Activated naive CD4-positive, alpha-beta T cell treated with anti-CD3 and anti-CD28 coated beads for 36 hours (primary cell): ENCODE measurements at places on chromosomes 13 and 19. TPM values are rescaled to one million over a fixed set of nuclear protein-coding genes. Genes with fewer than 3 reads are reported as not detected.
A peak's percentile ranks its signal among the peaks of the same experiment; 100 is the strongest.

LGALS7 gene
- total RNA-seq, result not detected

NANOS3 gene
- 0.55 TPM for total RNA-seq

DNA sequence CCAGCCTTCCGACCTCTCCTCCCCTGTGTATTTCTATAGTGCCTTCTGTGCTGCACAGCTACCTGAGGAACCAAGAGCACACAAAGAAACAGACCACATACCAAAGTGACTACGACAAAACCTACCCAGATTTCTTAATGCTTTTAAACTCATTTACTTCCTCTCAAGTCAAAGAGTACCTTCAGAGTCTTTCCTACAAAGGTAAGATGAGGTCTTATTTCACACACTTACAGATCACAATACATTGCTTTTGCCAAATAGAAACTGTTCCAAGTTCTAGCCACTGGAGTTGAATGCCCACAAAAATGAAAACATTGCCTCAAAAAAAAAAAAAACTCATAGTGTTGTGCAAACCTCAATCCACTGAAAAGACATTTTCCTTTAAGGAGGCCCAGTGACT lies 36.4 kb downstream of the TEX26 start:
- no peak for DNase-seq

GRCh38 chr19:58350871-58351557 lies 2.3 kb downstream of the A1BG start:
- no peak for DNase-seq

GRCh38 chr19:46761418-46761831 lies 15.2 kb upstream of the STRN4 start:
- no peak for DNase-seq

- DNase-seq, result no peak
These were observed 142.0 kb downstream of the DLEU7 start for GRCh38 chr13:50701469-50701868.

NDUFS7 gene
- 148 TPM for total RNA-seq

UBE2L5 gene
- total RNA-seq, result not detected

NKPD1 gene
- not detected for total RNA-seq

- DNase-seq, result no peak
These were observed 255.9 kb upstream of the STARD13 start for GRCh38 chr13:33541456-33541855.

NFIX gene
- 6.4 TPM for total RNA-seq

DNA sequence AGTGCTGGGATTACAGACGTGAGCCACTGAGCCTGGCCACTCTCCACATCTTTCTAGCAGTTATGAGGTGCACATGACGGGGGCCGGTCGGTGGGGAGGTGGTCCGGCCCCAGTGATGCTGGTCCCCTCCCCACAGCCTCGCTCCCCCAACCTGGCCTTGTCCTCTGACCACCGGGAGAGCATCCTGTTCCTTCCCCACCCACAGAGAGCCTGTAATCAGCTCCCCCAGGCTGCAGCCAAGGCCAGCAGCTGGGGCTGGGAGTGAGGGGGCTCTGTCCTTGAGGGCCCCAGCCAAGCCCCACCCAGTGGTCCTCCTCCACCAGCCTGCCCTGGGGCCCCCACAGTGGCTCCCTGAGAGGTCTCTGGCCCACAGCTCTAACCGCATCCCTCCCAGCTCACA lies 3.0 kb upstream of the INSL3 start:
- DNase-seq, result no peak

DNA sequence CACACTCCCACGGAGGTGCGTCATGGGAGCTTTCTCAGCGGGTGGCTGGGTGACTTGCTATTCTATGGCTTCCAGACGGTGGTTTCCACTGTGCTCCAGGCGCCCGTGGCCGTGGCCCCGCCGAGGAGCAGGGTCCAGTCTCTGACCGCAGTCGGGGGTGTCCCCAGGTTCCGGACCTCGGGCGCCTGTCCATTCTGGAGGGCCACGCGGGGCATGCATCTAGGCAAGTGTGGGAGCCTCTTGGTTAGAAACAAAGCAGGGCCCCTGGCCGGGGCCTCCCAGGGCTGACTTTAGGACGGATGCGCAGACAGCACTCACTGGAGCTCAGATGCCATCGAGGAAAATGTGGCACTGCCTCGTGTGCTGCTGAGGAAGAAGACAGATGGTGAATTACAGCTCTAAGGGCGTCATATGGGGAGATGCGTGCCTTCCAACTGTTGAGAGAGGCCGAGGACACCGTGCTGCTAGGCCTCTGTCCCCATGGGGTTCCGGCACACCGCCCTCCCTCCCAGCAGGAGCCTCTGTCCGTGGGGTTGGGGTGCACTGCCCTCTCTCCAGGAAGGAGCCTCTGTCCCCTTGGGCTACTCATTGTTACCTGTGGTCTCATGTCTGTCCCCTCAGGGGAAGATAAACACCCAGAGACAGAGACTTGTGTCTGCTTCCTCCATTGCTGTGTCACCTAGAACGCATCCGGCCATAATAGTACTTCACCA lies 38.1 kb downstream of the TMEM255B start:
- DNase-seq, result peak; percentile 3

IRGC gene
- not detected for total RNA-seq

GRCh38 chr19:11111771-11112144 lies 22.5 kb downstream of the LDLR start:
- DNase-seq, result no peak

GRCh38 chr13:95462801-95463200 lies 89.7 kb upstream of the CLDN10 start:
- no peak for DNase-seq

ELSPBP1 gene
- not detected for total RNA-seq

GRCh38 chr13:21777813-21778212 lies 106.9 kb downstream of the FGF9 start:
- DNase-seq, result no peak

DNA sequence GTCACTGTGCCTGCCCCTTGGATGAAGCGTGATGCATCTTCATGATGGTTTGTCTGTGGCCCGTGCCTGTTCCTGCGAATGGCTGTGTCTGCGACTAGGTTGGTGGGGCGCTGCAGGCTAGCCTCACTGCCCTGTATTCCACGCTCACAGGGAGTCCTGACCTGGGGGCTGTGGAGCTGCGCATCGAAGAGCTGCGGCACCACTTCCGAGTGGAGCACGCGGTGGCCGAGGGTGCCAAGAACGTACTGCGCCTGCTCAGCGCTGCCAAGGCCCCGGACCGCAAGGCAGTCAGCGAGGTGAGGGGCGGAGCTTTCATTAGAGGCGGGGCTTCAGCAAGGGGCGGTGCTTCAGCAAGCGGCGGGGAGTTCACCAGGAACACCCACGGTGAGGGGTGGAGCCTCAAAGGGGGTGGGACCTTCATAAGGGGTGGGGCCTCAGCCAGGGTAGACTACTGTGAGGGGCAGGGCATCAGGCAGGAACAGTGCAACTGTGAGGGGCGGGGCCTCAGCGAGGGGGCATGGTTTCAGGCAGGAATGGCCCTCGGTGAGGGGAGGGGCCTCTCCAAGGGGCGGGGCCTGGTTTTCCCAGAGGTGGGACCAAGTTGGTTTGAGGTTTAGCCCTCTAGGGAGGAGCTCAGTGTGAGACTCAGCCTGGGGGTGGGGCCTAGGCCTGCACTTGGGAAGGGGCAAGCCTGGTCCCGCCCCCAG lies 17.2 kb downstream of the PKN1 start:
- DNase-seq, result peak; percentile 79

- DNase-seq, result no peak
These were observed 95.3 kb upstream of the MLNR start for GRCh38 chr13:49124693-49125304.

DNA sequence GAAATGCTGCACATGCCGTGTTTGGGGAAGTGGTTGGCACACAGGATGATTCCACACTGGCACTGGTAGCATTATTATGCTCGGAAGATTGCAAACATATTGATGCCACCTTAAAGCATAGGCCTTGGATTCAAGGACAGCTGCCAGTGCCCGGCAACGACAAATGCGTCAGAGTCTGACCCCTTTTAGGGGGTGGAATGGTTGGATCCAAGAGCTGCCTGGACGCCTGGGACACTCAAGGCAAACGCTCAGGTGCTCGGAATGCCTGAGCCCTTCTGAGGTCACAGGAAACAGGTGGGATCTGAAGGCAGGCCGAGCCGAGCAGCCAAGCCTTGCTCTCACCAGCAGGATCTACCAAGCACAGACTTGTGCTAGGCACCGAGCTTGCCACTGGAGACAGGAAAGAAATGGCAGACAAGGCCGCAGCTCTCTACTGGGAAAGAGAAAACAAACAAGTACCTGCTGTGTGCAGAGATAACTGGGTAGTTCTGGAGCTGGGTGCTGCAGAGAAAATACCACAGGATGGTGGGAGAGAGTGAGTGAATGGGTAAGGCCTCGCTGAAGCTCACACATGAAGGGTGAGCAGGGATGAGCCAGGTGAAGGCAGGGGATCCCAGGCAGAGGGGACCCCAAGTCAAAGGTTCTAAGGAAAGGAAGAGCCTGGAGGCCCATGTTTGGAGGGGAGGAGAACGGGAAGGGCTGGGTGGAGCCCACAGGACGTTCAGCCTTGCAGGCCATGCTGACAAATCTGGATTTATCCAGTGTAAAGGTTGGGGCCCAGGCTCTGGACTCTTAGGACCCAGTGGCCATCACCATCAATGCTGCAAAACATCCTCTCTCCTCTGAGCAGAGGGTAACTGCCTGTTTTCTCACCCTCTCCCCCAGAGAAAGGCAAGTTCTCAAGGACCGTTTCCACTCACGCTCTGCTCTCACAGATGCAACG lies 9.2 kb downstream of the RANBP3 start:
- DNase-seq, result no peak

ZNF574 gene
- total RNA-seq, result 8.8 TPM

DNA sequence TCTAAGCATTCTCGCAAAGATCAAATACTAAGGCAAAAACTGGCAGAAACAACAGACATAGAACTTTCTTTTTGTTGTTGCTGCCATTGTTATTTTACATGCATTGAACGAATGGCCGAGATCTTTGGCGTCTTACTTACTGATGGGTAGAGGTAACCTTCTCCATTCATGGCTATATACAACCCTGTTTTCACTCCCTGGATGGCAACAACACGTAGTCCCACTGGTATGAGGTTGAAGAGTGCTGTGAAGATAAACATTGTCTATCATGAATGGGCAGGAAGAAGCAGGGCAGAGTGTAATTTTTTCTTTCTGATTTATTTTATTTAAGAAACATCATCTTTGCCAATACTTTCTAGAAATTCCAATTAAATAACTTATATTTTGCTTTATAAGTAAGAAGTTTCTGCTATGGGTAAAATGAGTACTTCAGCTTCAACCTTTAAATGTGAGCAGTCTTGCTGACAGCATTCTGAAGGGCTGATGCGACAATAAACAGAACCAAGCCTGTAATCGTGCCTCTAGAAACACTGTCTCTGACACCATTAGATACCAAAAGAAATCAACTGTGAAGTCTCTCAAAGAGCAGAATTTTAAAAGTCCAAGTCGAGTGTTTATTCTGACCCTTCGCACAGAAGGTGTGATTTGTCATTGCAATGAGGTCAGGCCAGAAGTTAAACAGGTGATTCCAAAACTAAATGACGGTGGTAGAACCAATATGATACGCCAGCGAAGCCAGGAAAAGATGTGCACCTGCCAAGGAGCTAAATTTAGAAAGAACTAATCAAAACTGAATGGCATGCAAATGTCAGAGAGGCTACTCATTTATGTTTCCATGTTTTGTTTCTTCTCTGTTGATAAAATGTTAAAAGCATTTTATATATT lies 416.4 kb downstream of the ITGBL1 start:
- DNase-seq, result no peak

CBARP gene
- total RNA-seq, result 0.77 TPM

- no peak for DNase-seq
These were observed 53.9 kb upstream of the AMER2 start for GRCh38 chr13:25225970-25226369.

DNA sequence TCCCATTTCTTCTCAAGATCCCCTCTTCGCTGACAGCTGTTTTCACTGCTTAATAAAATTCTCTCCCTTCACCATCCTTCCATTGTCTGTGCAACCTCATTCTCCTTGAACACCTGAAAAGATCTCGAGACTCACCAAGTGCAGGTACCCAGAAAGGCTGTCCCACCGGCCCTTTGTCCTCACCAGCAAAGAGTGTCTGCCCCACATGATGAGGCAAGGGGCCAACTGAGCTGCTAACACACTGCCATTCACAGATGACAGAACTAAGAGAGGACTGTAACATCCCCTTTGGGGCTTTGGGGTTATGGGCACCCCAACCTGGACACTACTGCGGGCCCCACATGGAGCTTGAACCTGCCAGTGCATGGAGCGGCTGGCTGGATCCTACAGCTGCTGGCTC lies 771.4 kb upstream of the MIR17HG start:
- no peak for DNase-seq

DNA sequence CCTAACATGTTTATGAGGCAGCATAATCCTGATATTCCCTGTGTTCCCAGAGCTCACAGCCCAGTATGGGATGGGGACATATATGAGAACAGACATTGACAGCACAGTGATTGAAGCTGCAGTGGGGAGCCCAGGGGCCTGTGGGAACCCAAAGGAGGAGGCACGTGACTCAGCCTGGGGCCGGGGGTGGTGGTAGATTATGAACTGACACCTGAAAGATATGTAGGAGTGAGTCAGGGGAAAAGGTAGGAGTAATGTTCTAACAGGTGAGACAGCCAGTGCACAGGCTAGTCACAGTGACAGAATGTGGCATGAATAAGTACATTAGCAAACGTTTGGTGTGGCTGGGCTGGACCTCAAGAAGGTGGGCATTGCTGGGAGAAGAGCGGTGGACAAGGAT lies 29.0 kb downstream of the CKM start:
- peak; percentile 24 for DNase-seq

GRCh38 chr13:106220211-106220610 lies 315.3 kb downstream of the EFNB2 start:
- no peak for DNase-seq

DNA sequence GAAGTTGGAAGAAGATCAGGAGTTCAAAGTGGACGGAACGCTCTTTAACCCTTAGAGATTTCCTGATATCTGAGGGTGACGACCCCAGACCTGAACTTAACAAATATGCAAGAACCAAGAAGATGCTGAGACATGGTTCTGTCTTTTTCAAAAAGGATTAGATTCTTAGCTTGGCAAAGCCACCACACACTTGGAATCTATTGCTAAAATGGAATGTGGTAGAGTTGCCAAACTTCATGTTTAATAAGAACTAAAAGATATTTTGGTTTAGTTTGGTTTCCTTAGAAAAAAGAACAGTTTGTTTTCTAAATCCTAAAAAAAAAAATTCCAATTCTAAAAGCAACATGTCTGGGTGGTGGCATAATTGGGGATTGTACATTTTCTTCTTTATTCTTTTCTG lies 29.5 kb downstream of the UNC13A start:
- no peak for DNase-seq

RFXAP gene
- total RNA-seq, result 12.2 TPM
